ENCODE measurements at places on chromosomes 7 and 10.

- no peak for DNase-seq
Observed at GRCh38 chr7:32018845-32019578, 51.2 kb downstream of the PDE1C start.

- peak; percentile 65 for DNase-seq
Observed at GRCh38 chr10:107971973-107972372, 807.5 kb upstream of the SORCS1 start.

- DNase-seq = no peak
Observed at GRCh38 chr10:16770670-16771069, 46.6 kb downstream of the RSU1 start.

- DNase-seq = no peak
Observed at GRCh38 chr7:136312592-136312991, 335.4 kb upstream of the MTPN start.

DNA sequence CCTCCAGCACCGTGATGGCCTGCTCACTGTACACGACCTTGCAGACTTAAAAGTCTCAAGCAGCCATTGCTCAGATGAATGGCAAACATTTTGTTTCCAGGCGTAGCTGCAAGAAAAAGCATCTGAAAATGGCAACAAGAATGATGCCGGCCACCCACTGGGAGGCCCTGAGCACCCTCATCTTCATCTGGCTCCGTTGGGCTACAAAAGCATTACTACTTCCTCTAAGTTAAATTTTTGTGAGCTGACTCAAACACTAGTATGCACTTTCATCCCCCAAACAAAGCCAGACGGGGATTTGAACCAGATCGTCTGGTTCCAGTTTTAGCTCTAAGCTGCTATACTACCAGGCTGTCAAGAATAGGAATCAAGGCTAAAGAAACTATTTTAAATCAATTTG, 116.6 kb upstream of the CDK1 start:
- DNase-seq = no peak

GRCh38 chr10:15821046-15821683, 39.1 kb downstream of the MINDY3 start:
- DNase-seq = no peak

- DNase-seq = no peak
Observed at GRCh38 chr7:98974906-98975816, 96.8 kb downstream of the TRRAP start.

DNA sequence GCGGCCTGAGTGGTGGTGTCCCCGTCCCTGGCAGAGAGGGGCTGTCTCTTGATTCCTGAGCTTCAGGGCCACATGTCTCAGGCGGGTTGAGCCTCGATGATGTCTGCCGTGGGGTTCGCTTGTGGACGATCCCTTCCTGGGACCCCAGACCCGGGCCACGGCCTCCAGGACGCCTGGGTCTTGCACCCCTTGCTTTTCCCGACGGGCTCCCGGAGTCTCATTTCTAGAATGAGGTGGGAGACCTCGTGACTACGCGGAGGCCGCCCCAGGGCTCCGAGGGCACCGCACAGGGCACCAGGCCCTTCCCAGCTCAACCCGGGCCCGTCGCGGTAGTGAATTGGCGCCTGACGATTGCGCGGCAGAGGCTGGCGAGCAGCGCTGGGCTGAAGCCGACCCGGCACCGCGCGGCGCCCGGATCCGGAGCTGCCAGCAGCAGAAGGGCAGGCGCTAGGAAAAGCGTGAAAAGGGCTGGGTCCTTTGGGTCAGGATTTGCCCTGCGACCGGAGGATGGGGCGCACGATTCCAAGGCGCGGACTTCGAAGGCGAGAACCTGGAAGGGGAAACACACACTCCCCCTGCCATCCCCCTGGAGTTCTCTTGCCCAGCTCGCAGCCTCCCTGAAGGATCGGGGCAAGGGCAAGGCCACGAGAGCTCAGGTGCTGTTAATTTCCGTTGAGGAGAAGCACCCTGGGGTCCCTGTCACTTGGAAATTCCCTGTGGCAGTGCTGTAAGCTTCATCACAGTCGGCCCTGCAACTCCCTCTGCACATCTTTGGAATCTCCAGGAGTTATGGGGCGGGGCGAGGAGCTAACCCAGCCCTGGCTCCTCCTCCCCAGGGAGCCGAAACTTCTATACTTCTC, 15.5 kb downstream of the TLX1 start:
- DNase-seq = no peak

- no peak for DNase-seq
Observed at GRCh38 chr10:33201971-33202370, 132.5 kb downstream of the NRP1 start.

- DNase-seq = no peak
Observed at GRCh38 chr10:68560943-68561864, 1.1 kb downstream of the TET1 start.

DNA sequence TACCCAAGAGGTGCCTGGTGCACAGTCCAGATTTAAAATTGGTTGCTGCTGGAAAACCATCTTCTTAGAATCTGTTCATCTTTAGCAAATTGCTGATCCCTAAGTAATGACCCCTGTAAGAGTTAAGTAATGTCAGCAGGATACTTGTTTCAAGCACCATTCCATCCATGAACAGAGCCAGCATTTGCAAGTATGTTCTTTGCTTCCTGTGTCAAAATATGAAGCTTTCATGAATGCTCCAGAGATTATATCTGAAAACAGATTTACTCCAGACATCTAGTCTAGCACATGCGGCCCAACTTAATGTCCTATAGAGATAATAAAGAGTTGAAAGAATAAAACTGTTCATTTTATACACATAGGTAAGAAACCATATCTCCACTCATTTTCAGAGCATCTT, 98.7 kb upstream of the ZNF438 start:
- no peak for DNase-seq

DNA sequence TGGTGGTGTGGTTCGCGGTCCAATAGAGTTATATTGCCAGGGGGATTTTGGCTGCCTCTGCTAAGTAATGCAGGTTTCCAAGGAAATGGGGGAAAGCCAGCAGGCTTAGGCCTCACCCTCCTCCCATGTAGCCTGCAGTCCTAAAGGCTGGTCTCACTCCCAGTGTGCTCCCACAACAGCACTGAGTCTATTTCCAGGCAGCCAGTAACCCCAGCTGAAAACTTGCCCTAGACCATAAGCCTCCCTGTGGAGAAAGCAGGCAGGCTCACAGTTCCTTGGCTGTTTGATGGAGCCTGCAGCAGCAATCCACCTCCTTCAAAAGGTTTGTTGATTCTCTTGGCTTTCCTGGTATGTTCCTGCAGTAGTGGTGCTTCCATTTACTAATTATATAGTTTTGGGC, 220.0 kb upstream of the ZNF804B start:
- DNase-seq = no peak

DNA sequence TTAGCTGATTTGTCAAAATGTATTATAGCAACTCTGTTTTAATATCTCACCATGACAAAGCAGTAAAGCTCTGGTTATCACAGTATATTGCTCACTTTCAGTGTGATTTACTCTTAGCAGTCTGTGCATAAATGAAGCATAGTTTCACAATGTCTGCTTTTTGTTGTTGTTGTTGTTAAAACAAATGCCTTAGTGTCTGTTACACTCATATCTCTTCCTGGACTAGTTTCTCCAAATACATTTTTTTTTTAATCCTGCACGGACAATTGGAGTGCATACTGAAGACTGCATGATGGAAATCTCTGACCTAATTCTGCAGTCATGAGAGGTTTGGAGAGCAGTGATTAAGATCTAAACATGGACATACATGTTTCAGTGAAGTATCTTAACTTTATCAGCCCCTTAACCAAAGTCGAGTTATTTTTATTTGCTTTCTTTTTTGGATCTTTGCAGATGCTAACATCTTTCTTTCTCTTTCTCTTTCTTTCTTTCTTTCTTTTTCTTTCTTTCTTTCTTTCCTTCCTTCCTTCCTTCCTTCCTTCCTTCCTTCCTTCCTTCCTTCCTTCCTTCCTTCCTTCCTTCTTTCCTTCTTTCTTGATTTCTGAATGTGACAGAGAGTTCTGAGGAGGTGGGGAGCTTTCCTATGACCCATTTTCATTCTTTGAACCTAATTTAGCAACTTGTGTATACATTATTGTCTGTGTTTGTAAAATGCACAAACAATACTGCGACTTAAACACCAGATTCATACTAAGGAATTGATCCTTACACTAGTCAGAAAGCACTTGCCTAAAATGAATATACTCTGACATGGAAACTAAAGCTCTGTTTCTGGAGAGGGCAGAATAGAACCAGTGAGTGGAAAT, 161.5 kb upstream of the AGR3 start:
- no peak for DNase-seq

DNA sequence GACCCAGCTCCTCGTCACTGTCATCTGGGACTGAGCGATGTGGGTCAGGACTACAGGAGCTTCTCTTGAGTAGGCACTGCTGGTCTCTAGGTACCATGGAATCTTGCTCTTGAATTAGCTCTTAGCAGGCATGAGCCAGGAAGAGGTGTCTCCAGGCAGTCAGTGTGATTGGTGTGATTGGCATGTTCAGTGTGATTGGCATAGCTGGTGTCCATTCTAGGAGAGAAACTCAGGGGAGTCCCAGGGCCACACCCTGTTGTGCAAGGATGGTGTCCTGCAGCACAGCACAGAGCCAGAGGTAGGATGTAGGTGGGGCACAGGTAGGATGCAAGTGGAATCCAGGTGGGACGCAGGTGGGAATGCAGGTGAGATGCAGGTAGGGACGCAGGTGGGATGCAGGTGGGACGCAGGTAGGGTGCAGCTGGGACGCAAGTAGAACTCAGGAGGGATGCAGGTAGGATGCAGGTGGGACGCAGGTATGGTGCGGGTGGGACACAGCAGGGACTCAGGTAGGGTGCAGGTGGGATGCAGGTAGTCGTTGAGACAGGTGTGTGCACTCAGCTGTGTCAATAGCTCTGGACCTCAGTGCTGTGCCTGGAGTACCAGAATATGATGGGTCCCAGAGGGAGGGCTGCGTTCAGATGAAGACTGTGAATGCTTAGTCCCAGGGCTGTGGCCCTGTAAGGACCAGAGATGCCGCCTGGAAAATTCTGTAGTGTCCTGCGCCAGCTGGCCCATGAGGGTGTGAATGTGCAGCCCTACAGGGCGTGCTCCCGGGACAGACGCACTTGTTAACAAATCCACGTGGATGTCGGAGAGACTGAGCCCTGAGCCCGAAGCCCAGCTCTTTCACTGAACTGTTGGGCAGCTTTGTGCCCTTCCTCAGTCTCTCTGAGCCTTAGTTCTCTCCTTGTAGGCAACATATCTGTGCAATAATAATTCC, 248.2 kb upstream of the PITRM1 start:
- no peak for DNase-seq

DNA sequence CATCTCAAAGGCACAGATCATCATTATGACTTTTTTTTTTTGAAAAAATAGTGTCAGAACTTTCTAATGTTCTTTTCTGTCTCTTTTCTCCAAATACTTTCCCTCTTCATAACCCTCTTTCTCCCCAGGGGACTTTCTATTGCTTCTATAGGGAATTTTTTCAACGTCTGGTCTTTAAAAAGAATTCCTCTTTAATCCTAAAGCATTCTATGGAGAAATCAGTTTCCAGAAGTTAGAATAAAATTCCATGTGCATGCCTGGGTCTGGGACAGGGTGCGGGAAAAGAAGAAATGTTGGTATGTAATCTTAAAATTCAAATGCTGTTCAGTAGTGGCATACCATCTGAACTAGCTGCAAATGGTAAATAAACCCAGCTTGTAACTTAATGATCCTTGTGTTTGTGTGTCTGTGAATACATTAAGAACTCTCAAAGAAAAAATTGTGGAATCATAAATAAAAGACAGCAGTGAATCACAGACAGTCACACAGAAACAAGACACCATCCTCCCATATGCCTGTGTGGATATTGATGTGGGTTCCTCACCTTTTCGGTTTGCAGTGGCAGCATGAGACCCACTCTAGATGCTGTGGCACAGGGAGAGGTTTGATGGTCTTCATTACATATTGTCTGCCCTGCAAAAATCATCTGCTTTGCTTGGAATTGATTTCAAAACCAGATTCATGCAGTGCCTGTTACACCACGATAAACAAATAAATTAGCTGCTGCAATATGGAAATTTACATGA, 374.7 kb upstream of the NRP1 start:
- DNase-seq = no peak

- DNase-seq = no peak
Observed at GRCh38 chr10:121988361-121989324, at the start of gene TACC2. Gene TACC2, plus strand, starts transcription at chr10:121989163. Its CDS starts 32,819 bp downstream, at chr10:122021982.

DNA sequence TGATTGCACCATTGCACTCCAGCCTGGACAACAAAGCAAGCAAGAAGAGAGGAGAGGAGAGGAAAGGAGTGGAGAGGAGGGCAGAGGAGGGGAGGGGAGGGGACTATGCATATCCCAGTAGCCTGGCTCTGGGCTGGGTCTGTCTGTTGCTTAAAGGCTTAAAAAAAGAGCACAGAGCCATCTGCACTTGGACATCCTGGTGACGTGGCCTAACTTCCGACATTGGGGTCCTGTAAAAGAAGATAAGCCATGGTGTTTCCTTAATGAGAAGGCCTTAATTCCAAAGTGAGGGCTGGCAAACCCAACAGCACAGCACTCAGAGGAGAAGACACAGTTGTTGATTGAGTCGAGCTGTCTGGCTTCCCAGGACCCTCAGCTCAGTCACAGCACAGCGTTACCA, 352.6 kb downstream of the PAXIP1 start:
- DNase-seq = no peak

- no peak for DNase-seq
Observed at GRCh38 chr10:24603333-24603732, 120.4 kb downstream of the ARHGAP21 start.

- DNase-seq = no peak
Observed at GRCh38 chr7:89661876-89662275, 492.4 kb upstream of the STEAP1 start.

- no peak for DNase-seq
Observed at GRCh38 chr10:33735464-33735923, 401.0 kb upstream of the NRP1 start.

GRCh38 chr7:98051118-98051744, 55.4 kb upstream of the LMTK2 start:
- DNase-seq = no peak

- no peak for DNase-seq
Observed at GRCh38 chr10:35434533-35434932, 98.2 kb downstream of the CCNY start.

DNA sequence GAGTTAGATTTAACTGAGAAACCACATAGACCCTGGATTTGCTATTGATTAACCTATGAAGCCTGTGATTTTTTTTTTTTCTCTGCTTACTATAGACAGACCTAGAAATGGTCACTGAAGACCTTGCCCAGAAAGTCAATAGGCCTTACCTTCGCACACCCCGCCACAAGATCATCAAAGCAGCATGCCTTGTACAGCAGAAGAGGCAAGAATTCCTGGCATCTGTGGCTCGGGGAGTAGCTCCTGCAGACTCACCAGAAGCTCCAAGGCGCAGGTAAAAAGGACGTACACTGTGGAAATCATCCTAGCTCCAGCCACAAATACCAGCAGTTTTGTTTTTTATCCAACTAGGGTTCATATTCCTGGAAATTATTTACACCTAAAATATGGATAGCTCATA, 56.2 kb upstream of the GATAD1 start:
- DNase-seq = no peak

- DNase-seq = no peak
Observed at GRCh38 chr10:36469585-36469984, 655.8 kb upstream of the ANKRD30A start.

GRCh38 chr7:130875-131780, 61.2 kb upstream of the FAM20C start:
- DNase-seq = no peak
